ENCODE measurements at places on chromosomes 5 and 9.

DNA sequence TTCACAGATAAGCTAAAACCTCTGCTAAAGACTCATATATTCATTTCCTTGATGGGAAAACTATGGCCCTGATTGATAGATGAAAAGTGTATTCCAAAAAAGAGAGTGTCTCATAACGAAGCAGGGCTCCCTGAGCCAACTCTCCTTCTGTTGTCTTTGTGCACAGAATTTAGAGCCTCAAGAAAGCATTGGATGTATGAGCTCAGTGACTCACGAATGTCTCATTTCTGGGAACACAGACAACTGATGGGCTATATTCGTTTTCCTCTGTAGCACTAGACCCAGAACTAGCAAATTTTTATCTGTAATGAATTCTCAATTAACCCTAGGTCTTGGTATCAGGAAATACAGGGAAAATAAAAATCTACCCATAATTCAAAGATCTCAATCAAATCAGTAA is 88.4 kb downstream of the LMNB1 start:
- peaks cover under 1% of the 10 kb centered on the region for H3K36me3 ChIP-seq
- H3K27me3 ChIP-seq, result no peaks in the 10 kb centered on the region
- peaks cover 14% of the 10 kb centered on the region for H3K4me1 ChIP-seq
- no peak for DNase-seq
- H3K27ac ChIP-seq, result no peak overlapping the region

- H3K27ac ChIP-seq, result no peak overlapping the region
- peaks cover 48% of the 10 kb centered on the region for H3K27me3 ChIP-seq
- H3K36me3 ChIP-seq, result no peaks in the 10 kb centered on the region
Observed at GRCh38 chr5:33894566-33894965, 2.8 kb upstream of the ADAMTS12 start.

GRCh38 chr5:59792983-59793585 is 100.4 kb downstream of the PDE4D start:
- H3K36me3 ChIP-seq, result no peaks in the 10 kb centered on the region
- no peak overlapping the region for H3K4me3 ChIP-seq
- no peaks in the 10 kb centered on the region for H3K27me3 ChIP-seq
- peak overlapping the region; percentile 38 for H3K27ac ChIP-seq

DNA sequence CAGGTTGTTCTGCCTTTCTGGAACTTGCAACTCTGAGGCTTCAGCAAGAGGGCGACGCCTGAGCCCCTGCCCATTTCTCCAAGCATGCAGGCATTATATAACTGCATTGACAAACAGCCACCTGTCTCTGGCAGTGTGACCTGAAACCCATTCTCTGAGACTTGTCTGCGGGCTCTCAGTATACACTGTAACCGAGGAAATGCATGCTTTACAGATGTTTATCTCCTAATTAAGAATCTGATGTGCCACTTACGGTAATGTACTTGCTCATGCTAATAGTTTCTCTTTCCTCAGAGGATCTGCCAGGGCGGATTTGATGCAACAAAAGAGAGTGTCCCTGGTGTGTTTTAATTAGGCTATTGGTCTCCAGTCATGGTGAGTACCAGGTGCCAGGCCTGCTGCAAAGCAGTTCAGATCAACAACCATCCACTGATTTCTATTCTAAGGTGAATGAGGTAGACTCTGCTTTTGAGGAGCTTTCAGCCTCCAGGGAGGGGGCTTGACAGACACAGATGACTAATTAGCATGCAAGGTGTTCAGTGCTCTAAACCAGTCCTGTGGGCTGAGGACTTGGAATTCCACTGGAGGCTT is 593.7 kb upstream of the KLF4 start:
- no peaks in the 10 kb centered on the region for H3K27me3 ChIP-seq
- H3K27ac ChIP-seq, result no peak overlapping the region
- no peak for DNase-seq
- H3K4me3 ChIP-seq, result no peak overlapping the region

GRCh38 chr9:121885345-121885901 is 207.7 kb downstream of the TTLL11 start:
- DNase-seq, result no peak
- no peaks in the 10 kb centered on the region for H3K36me3 ChIP-seq
- H3K27ac ChIP-seq, result no peak overlapping the region
- H3K4me1 ChIP-seq, result peaks cover 22% of the 10 kb centered on the region
- no peaks in the 10 kb centered on the region for H3K27me3 ChIP-seq

All from activated B cell treated with CpG ODN at 0.5 μM for 24 hours (primary cell).